Hematopoietic multipotent progenitor cell treated with erythropoietin and hydrocortisone succinate and interleukin-3 and kit ligand, for 4 days (in vitro differentiated cells): ENCODE measurements at places on chromosomes 1 and 21.
A peak's percentile ranks its signal among the peaks of the same experiment; 100 is the strongest.

- peak; percentile 78 for DNase-seq
Measured at GRCh38 chr1:27668808-27669723, 2.9 kb downstream of the IFI6 start.

GRCh38 chr1:16050328-16050727 is 6.7 kb downstream of the CLCNKB start:
- DNase-seq = no peak

DNA sequence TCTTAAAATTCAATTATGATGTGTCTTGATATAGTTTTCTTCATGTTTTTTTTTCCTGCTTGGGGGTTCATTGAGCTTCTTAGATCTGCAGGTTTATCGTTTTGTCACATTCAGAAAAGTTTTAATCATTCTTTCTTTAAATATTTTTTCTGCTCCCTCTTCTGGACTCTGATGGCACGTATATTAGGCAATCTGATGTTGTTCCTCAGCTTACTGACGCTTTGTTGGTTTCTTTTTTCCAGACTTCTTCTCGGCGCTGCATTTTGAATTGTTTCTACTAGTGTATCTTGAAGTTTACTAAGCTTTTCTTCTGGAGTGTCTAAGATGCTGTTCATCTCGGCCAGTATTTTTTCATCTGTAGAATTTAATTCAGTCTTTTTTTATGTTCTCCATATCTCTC is 44.8 kb upstream of the FMOD start:
- no peak for DNase-seq

- DNase-seq = no peak
Measured at GRCh38 chr1:29490204-29490934, 254.0 kb downstream of the PTPRU start.

- no peak for DNase-seq
Measured at GRCh38 chr1:21492356-21492625, 16.9 kb upstream of the ALPL start.

DNA sequence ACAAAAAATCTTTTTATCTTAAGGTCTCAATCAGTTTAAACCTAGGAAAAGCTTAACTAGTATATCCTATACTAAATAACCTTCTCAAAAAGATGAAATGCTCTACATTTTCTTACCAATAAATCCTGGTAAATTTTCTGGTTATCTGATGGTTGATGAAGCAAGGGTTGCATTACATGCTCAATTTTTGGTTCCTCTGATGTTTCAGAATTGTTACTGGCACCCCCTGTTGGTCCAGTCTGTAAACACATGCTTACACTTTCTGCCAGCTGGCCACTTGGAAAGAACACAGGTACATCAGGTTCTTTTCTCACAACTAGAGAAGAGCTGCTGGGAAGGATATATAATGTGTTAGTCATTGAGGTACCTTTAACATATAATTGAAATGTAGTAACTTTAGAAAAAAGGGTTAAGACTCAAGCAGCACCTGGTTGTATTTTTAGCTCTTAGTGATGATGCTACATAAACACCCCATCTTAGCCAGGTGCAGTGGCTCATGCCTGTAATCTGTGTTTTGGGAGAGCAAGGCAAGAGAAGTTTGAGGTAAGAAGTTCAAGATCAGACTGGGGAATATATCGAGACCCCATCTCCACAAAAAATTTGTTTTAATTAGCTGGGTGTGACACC is 30.9 kb upstream of the TAL1 start:
- DNase-seq = peak; percentile 88

GRCh38 chr1:35717911-35718476 is 690 bp downstream of the C1orf216 start:
- peak; percentile 91 for DNase-seq

DNA sequence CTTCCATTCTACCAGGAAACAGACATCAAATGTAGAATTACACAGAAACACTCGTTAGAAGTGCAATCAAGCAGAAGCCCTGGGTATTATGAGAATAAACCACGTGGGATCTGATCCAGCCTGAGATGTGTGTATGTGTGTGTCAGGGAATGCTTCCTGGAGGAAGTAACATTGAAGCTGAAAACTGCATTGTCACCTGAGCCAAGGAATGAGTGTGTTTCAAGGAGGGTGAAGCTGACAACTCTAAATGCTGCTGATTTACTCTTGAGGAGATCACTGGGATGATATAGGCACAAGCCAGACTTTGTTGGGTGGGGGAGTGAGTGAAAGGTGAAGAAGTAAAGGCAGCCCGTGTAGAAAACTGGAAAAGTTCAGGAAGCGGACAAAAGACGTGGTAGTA is 27.6 kb downstream of the FAAH start:
- DNase-seq = no peak

GRCh38 chr1:90969241-90969640 is 52.6 kb downstream of the ZNF644 start:
- no peak for DNase-seq

DNA sequence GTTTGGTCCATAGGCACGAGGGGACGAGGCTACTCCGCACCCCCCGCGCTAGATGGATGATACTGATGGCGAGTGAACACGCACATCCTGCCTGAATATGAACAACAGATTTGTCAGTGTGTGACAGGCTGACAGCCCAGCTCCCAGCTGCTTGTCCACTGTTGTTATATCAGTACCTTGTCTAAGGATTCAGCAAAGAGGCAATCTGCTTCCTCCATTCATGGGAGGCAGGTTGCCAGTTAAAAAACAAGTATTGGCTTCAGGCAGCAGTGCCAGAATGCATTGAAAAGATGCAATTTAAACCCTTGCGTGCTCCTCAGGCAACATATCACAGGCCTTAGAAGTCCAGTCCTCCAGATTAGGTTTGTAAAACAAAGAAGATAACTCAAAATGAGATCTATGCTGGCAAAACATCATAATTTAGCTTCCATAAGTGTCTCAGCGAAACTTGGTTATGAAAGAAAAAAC is 223.3 kb downstream of the GPATCH2 start:
- no peak for DNase-seq

GRCh38 chr1:51498924-51499323 is 20.1 kb downstream of the EPS15 start:
- no peak for DNase-seq

DNA sequence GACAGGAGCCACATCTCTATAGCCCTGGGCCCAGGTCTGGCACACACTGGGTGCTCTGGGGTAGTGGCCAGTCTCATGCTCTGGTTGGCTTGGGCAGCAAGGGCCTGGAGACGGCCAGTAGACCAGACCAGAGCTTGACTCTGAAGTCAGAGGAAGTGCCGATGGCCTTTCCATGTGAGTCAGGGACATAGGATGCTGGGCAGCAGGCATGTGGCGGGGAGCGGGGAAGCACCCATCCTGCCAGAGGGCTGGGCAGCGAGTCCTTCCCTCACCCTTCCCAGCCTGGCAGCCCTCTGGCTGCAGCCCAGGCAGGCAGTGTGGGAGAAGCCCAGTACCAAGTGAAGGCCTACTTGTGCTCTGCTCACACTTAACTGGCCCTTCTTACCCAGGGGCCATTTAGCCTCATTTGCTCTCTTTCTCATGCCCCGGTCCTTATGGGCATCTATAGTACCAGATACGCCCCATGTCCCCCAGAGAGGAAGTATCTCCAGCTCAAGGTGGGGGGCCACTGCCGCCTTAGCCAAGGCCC is 3.3 kb downstream of the GPR153 start:
- DNase-seq = no peak

- DNase-seq = no peak
Measured at GRCh38 chr1:71919811-71920509, 362.4 kb downstream of the NEGR1 start.

DNA sequence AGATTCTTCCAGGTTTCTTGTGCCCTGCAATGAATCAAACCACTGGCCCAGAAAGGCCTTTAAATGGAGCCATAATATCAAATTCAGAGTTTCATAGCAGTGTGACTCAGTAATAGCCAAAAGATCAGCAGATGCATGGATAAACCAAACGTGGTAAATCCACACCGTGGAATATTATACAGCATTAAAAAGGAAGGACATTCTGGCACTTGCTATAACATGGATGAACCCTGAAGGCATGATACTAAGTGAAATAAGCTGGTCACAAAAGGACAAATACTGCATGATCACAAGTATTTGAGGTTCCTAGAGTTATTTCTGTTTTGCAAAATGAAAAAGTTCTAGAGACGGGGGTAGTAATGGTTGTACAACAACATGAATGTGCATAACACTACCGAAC is 140.1 kb downstream of the TOMM20 start:
- DNase-seq = no peak

DNA sequence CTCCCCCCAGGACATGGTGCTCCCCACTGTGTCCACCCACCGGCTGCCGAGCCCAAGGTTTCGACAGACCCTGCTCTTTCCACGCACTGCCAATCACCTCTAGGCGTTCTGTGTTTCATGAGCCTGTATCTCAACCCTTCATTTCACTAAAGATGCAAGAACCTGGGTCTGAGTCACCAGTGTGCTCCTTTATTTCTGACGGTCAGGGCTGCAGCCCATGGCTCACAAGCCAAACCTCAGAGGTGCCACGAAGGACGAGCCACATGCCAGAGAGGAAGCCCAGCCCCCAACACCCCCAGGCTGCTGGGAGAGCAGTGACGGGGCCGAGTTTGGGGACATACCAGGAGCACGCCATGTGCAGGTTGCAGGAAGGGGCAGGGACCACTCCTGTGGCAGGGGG is 79.2 kb upstream of the ARHGEF16 start:
- no peak for DNase-seq

DNA sequence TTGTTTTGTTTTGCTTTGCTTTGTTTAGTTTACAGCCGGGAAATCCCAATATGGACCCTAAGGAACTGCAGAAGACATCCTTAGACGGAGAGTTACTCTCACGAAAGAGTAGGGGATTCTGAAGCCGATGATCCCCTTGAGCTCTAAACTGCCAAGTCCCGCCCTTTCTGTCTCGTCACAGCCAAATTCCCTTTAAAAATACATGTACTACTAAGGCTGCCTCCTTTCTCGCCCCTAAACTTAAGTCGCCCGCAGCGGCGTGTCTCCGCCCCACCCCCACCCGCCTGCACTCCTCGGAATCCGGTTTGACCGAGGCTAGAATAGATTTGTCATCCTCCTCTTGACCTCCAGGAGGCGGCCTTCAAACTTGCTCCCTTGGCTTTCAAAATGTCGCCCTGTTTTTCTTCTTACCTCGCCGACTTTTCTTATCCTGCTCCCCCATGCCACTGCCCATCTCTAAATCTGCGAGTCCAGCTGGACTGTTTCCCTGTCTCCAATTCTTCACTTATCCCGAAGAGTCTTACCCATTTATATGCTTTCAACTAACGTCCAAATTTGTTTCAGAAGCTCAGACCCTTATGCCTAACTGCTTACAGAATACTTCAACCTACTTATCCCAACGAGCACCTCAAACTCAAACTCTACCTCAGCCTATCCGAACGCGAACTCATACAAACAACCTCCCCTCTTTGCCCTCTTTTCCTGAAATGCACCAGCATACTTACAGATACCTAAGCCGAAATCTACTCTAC is 10.9 kb upstream of the BOLA1 start:
- peak; percentile 98 for DNase-seq

DNA sequence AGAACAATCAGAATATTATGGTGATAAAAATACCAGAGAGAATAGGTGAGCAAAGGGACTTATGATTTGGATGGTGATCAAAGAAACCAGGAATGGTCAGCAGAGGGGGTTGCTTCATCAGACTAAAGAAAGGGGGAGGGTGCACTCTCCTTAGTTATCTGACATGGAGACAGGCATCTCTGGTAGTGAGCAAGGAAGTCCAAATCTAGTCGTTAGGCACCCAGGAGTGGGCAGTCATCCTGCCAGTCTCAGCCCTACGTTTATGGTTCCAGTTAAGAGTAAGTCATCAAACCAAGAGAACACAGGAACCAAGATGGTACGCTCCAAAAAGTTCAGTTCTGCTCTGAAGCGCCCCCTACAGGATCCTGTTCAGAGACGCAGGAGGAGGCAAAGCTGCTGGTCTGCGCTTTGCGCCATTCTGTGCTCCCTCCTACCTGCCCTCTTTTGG is 28.6 kb downstream of the EBNA1BP2 start:
- DNase-seq = peak; percentile 43
